ENCODE measurements at places on chromosomes 7 and 10. TPM values are rescaled to one million over a fixed set of nuclear protein-coding genes. Genes with fewer than 3 reads are reported as not detected.

DNA sequence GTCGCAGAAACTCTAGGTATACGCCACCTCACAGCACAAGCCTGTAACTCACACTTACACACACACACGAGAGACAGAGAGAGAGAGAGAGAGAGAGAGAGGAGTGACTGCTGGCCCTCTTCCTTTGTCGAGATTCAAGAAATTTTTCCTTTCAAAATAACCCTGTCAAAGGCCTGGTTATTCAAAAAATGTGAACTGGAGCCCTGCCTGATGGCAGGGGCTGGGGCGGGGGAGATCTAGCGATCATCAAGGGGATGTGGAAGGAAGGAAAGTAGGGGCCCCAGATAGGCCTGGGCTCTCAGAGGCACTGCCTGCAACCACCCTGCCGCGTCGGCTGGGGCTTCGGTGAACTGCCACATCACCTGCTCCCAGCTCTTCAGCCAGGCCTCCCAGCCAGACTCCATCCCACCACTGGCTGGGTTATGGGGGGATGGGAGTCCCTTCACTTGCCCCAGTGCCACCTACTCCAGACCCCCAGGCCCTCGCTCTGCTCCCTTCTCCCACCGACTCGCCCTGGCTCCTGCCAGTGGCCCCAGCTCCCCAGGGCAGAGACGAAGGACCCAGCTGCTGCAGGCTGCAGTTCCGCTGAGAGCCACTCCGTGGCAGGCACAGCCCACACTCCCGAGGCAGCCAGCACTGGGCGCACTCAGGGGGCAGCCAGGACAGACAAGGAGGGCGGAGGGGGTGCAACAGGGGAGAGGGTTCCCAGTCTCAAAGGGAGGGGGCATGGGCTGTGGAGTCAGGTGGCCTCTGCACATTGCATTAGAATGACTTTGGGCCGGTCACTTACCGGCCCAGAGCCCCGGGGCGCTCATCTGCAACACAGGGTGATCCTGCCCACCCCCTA is 15.3 kb downstream of the KCNH2 start:
- DNase-seq = peak; percentile 45

GRCh38 chr7:33764752-33765451 is 140.4 kb upstream of the BMPER start:
- DNase-seq = peak; percentile 26

DNA sequence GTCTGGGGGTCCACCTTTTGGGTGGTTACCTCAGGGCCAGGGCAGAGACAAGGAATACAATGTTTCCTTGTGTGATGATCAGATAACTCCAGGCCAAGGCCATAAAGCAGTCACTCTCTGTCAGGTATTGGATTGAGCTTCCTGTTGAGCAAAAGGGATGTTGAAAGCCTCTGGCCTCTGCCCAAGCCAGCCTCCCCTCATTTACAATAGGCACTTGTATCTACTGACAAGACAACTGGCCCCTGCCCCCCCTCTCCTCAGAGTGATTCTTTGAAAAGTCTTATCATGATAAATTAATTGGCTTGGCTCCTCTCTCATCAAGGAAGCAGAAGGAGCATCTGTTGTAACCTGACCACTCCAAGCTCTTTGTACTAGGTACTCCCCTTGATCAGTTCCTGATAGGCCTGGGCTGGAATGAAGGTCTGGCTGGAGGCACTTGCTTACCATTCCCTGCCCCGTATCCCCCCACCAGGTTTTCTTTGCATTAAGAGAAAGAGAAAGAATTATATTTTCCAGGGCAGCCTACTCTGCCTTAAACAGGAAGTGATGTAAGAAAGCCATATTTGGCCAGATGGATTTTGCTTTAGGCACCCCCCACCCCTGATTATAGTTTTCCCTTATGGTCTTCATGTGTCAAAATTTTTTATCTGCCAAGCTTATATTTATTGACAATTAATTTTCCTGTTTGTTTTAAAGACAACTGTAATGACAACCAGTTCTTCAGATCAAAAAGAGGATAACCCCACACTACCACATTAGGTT is 42.1 kb upstream of the HPS1 start:
- no peak for DNase-seq

- DNase-seq = no peak
Measured at GRCh38 chr10:97228130-97228774, 42.5 kb upstream of the SLIT1 start.

GRCh38 chr10:17067376-17068264 is 62.0 kb downstream of the CUBN start:
- DNase-seq = no peak

GRCh38 chr10:124086787-124087671 is 6.4 kb downstream of the CHST15 start:
- no peak for DNase-seq

- DNase-seq = no peak
Measured at GRCh38 chr10:52514481-52514880, 200.4 kb downstream of the DKK1 start.

DNA sequence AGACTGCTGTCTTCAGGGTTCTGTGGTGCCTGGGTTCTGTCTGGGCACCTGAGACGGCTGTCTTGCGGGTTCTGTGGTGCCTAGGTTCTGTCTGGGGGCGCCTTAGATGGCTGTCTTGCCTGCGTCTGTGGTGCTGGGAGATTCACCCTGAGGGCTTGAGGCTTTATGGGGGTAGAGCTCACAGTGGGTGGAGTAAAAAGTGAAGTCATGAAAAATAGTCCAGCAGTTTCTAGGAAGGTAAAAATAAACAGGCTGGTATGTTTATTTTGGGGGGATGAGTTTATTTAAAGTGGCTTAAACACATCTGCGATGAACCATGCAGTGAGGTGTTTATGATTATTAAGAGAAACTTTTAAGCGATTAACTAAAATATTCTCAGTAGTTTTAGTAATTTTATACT is 64.2 kb downstream of the NKX6-2 start:
- no peak for DNase-seq

- no peak for DNase-seq
Measured at GRCh38 chr10:104113376-104113956, 8.5 kb upstream of the SFR1 start.

- no peak for DNase-seq
Measured at GRCh38 chr10:131663351-131663750, 237.5 kb upstream of the PPP2R2D start.

- DNase-seq = no peak
Measured at GRCh38 chr10:98611436-98611835, 164.7 kb upstream of the HPS1 start.

DNA sequence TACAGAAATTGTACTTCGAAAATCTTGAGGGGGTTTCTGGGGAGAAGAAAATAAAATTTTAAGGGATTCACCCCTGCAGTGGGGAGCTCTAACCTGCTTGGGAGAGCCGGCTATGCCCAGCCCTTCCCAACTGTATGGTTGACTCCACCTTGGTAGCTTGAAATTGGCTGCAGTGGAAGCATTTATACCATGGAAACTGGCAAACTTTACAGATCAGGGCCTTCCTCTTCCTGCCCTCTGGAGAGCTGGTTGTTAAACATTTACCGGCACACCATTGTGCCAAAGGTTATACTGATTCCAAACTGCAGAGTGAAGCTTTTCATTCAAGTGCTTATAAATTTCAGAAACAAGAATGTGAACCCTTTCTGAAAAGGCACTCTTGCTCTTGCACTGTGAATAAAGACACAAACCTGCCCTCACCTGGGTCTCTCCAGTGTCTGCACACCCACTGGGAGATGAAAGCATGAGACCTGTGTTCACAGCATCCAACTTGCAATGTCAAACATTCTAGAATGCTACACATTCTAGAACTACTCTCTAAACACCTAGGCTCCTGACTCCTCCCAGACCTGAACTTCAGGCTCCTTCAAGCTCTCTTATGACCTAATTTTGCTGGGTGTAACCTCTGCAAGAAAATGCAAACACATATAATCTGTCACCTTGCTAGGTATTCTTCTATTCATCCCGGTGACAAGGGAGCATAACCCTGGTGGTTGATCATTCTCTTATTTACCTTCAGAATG is 44.7 kb downstream of the ABLIM1 start:
- peak; percentile 57 for DNase-seq

DNA sequence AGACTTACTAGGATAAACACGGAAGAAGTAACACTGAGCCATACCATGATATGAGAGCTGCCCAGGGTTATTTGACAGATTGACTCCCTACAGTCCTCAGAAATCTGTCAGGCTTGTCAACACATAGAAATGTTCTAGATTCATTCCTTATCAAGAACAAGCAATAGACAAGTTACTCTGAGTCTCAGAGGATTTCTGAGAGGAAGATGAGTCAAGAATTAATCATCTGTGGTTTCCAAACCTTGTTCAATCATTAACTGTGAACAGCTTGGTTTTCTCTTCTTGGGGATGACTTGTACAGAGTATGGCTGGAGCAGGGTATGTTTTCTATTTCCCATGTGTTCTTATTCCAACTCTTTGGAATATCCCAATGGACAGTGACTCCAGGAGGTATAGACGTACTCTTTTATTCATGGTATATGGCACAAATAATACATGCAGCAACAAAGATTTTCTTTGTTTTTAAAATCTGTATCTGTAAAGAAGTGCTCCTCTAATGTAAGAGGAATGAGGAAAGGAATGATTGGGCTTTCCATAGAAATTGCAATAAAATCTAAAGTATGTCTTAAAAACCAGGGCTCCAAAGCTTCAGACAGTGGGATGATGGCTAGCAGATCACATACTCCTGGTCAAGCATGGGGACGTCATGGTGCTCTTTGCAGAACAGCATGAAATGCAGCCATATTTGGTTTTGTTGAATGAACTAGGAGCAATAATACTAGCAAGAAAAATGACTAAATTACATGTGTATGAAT is 11.9 kb upstream of the SFR1 start:
- DNase-seq = peak; percentile 44

- no peak for DNase-seq
Measured at GRCh38 chr7:101935521-101936141, 118.2 kb downstream of the CUX1 start.

DNA sequence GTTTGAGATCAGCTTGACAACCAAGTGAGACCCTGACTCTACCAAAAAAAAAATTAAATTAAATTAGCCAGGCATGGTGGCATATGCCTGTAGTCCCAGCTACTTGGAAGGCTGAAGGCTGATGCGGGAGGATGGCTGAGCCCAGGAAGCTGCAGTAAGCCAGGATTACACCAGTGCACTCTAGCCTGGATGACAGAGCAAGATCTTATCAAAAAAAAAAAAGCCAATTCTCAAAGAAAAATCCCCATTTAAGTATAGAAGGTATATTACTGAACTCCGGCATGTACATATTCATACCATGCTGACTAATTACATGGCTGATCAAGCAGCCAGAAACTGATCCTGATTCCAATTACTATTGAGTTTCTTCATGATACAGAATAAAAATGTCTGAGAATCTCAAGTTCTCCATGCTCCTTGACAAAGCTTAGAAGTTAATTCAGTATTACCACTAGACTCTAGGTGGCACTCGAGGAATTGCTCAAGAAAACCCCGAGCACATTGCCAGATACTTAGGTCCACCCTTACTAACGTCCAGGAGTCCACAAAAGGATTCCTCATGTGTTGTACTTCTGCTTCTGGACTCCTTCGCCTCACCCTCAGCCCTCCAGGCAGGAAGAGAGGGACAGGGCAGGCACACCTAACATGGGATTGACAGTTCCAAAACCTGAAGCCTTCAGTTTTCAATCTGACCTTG is 148.9 kb downstream of the PARD3 start:
- DNase-seq = peak; percentile 66

The SPDYE9 gene
- polyA plus RNA-seq = 0.37 TPM

The CPN1 gene
- 0.06 TPM for polyA plus RNA-seq

The CISD1 gene
- 70.2 TPM for polyA plus RNA-seq

The PRPF18 gene
- polyA plus RNA-seq = 21.0 TPM

The PON1 gene
- polyA plus RNA-seq = 2.3 TPM

The SLC13A1 gene
- 1.7 TPM for polyA plus RNA-seq

The C1GALT1 gene
- 54.7 TPM for polyA plus RNA-seq

Measured in large intestine (tissue), 12 donors.